ENCODE measurements at places on chromosomes 5 and 9. TPM values are rescaled to one million over a fixed set of nuclear protein-coding genes. Genes with fewer than 3 reads are reported as not detected.

Gene ZNF483
- total RNA-seq: 2.5 TPM

GRCh38 chr9:93012963-93013855, 45.3 kb upstream of the SUSD3 start:
- no peak for DNase-seq

Gene GEMIN5
- total RNA-seq: 22.6 TPM

Gene AK8
- total RNA-seq: 0.14 TPM

Gene GMCL2
- total RNA-seq: not detected

All from epithelial cell of proximal tubule (primary cell).